ENCODE measurements at places on chromosomes 6 and 20.

DNA sequence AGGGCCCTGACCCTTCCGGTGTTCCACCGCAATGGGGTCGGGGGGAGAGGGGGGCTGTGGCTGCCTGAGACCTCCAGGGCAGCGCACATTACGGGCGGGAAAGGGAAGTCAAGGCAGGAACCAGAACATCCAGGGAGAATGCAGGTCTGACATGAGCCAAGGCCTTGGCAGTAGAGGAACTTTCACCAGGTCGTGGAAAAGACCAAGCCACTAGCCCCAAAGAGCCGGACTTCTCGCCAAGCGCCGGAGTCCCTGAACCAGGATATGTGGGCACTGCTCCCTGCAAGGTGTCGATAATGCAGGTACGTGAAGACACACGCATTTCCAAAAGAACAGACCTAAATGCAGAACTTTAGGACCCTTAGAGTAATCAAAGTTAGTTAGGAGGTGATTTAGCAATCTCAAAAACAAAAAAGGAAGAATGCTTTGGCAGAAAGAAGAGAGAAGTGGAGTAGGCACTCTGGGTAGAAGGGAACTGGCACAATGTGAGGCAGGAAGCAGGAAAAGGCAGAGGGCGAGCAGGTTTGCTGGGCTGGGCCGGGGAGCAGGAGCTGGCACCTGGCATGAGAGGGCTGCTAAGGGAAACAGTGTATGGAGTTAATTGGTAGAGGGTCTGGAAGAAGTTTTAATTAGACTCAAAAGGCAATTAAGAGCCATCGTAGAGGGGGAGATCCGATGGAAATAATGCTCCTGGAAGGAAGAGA is 14.3 kb downstream of the POU3F2 start:
- DNase-seq, result no peak

DNA sequence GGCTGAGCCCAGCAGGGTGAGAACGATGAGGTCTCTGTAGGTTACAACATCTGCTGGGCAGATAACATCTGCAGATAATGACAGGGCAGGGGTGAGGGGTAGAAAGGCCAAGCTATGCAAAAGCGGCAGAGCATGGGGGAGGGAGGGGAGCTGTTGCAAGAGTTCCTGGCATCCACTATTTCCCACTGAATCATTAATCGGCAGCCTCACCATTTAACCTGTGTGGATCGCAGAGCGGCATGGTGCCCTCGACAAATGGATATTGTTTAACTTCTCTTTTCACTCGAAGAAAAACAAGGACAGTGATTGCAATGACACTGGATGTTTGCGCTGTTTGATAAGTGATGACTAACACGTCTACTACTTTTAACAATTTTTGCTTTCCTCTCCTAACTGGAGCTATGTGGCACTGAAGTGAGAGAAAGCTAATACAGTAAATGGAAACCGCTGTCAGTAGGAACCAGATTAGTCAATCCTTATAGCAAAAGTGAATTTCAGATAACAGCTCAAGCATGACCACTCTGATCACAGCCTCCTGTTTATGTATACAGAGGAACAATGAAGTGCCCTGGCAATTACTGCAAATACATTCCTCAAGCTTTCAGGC is 381.5 kb downstream of the TFAP2A start:
- no peak for DNase-seq

GRCh38 chr6:163149279-163149848 is 265.2 kb upstream of the QKI start:
- no peak for DNase-seq

DNA sequence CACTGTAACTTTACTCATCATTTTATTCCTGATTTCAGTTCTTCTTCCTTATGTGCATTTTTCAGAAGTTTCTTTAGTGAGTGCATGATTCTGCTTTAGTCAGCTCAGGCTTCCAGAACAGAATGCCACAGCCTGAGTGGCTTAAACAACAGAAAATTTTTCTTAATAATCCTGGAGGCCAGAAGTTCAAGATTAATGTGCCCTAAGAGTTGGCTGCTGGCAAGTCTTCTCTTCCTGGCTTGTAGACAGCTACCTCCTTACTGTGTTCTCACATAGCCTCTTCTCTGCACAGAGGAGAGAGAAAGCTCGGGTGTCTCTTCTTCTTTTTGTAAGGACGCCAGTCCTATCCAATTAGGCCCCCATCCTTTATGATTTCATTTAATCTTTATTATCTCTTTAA is 443.1 kb upstream of the RGS17 start:
- no peak for DNase-seq

GRCh38 chr6:159399751-159400221 is 230.6 kb downstream of the FNDC1 start:
- DNase-seq, result no peak

DNA sequence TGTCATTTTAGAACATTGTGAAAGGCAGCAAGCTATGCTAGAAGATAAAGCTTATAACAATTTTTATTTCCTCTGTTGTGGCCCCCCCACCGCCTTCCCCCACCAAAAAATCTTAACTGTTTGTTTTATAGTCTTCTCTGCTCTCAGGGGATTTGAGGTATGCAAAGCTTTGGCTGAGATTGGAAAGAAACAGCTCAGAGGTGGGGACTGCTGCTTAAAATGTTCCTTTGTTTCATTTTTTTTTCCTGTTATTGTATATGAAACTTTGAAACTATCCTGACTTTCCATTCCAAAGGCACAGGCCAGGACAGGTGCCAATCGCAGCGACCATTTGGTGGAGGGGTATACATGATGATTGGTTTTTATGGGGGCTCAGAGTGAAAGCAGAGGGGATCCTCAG is 114.7 kb upstream of the PHACTR1 start:
- no peak for DNase-seq
